Upper lobe of right lung (tissue), 1 donor: ENCODE measurements at places on chromosomes 3 and 15. TPM values are rescaled to one million over a fixed set of nuclear protein-coding genes. Genes with fewer than 3 reads are reported as not detected.

DNA sequence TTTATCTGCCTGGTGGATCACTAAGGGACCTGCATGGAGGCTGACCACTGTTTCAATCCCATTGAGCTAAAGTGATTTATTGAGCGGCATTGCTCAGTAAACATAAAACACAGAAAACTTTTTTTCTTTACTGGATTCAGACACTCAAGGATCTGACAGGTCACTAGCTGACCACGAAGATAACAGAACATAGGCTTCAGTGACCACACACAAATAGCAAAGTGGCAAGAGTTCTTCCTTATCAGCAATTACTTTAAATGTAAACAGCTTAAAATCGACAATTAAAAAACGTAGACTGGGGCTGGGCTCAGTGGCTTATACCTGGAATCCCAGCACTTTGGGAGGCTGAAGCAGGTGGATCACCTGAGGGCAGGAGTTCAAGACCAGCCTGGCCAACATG lies 48.7 kb downstream of the STAG1 start:
- no peak overlapping the region for H3K4me3 ChIP-seq
- H3K4me1 ChIP-seq = no peaks in the 10 kb centered on the region
- no peak overlapping the region for H3K27ac ChIP-seq
- DNase-seq = no peak
- no peaks in the 10 kb centered on the region for H3K27me3 ChIP-seq
- H3K36me3 ChIP-seq = no peaks in the 10 kb centered on the region

GRCh38 chr15:85010071-85010385 lies 28.4 kb downstream of the PDE8A start:
- peak overlapping the region; percentile 67 for H3K27ac ChIP-seq
- no peak overlapping the region for H3K4me3 ChIP-seq
- peaks cover 48% of the 10 kb centered on the region for H3K4me1 ChIP-seq
- no peak for DNase-seq

DNA sequence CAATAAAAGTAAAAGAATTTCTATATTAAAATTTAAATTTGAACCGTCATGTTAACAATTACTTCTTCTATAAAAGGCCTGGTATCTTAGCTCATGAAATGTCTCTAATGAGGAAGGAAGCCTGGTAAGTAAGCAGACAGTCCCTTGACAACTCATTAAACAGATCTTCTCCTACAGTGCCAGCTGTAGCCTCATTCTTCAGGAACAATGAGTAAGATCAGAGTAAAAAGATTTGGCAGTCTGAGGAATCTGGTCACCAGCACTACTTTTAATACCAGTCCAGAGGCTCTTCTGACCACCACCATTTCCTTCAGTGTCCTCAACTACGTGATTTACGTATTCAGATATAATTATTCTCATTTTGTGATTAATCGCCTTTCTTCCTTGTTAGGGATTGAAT lies 955.0 kb upstream of the ALCAM start:
- no peak overlapping the region for H3K27ac ChIP-seq
- H3K4me1 ChIP-seq = no peaks in the 10 kb centered on the region
- no peaks in the 10 kb centered on the region for H3K36me3 ChIP-seq
- no peaks in the 10 kb centered on the region for H3K27me3 ChIP-seq
- DNase-seq = no peak
- no peak overlapping the region for H3K4me3 ChIP-seq

- peak overlapping the region; percentile 73 for H3K27ac ChIP-seq
- DNase-seq = no peak
- H3K27me3 ChIP-seq = no peaks in the 10 kb centered on the region
- H3K4me3 ChIP-seq = peak overlapping the region; percentile 18
- H3K4me1 ChIP-seq = peaks cover 21% of the 10 kb centered on the region
Measured at GRCh38 chr3:149507491-149508324, 33.2 kb downstream of the TM4SF4 start.

GRCh38 chr15:49168016-49168415 lies 2.0 kb upstream of the GALK2 start:
- no peak for DNase-seq
- H3K4me1 ChIP-seq = peaks cover 10% of the 10 kb centered on the region
- H3K4me3 ChIP-seq = no peak overlapping the region
- H3K27ac ChIP-seq = no peak overlapping the region

GRCh38 chr15:63181648-63182047 lies 7.8 kb upstream of the RAB8B start:
- H3K27ac ChIP-seq = no peak overlapping the region
- H3K4me3 ChIP-seq = no peak overlapping the region
- no peaks in the 10 kb centered on the region for H3K27me3 ChIP-seq

GRCh38 chr3:138455801-138456716 lies 21.6 kb downstream of the ESYT3 start:
- H3K4me1 ChIP-seq = no peaks in the 10 kb centered on the region
- H3K36me3 ChIP-seq = no peaks in the 10 kb centered on the region
- peak; percentile 40 for DNase-seq
- no peak overlapping the region for H3K27ac ChIP-seq

GRCh38 chr15:62165104-62165792 lies at the start of gene C2CD4B:
TSS of gene C2CD4B (minus strand) at chr15:62165285. CDS start at chr15:62164984, 301 bp downstream.
- peak within 1 kb of the TSS; percentile 51 for H3K4me3 ChIP-seq
- peak within 1 kb of the TSS; percentile 58 for H3K27ac ChIP-seq
- peak; percentile 78 for DNase-seq

DNA sequence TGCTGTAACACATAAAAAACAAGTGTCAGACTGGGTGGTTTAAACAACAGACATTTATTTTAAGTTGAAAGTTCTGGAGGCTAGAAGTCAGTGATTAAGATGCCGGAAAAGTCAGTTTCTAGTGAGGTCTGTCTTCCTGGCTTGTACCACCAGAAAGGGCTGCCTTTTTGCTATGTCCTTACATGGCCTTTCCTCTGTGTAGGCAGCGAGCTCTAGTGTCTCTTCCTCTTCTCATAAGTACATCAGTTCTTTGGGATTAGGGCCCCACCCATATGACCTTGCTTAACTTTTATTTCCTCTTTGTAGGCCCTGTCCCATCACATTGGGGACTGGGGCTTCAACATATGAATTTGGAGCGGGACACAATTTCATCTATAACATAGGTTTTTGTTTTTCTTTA lies 128.0 kb downstream of the BBX start:
- DNase-seq = no peak
- peaks cover 9% of the 10 kb centered on the region for H3K4me1 ChIP-seq
- no peak overlapping the region for H3K27ac ChIP-seq
- H3K27me3 ChIP-seq = no peaks in the 10 kb centered on the region
- no peak overlapping the region for H3K4me3 ChIP-seq
- no peaks in the 10 kb centered on the region for H3K36me3 ChIP-seq

GRCh38 chr3:101011136-101011535 lies 17.9 kb upstream of the ABI3BP start:
- no peak overlapping the region for H3K27ac ChIP-seq
- no peaks in the 10 kb centered on the region for H3K27me3 ChIP-seq
- DNase-seq = no peak
- H3K4me3 ChIP-seq = no peak overlapping the region
- H3K4me1 ChIP-seq = no peaks in the 10 kb centered on the region
- H3K36me3 ChIP-seq = no peaks in the 10 kb centered on the region

GRCh38 chr3:32913790-32914446 lies 37.5 kb upstream of the CCR4 start:
- no peaks in the 10 kb centered on the region for H3K27me3 ChIP-seq
- DNase-seq = peak; percentile 69
- H3K4me1 ChIP-seq = no peaks in the 10 kb centered on the region
- no peaks in the 10 kb centered on the region for H3K36me3 ChIP-seq
- peak overlapping the region; percentile 13 for H3K27ac ChIP-seq
- H3K4me3 ChIP-seq = no peak overlapping the region

GRCh38 chr3:53705774-53706173 lies 140.4 kb downstream of the CHDH start:
- peaks cover 17% of the 10 kb centered on the region for H3K4me1 ChIP-seq
- H3K4me3 ChIP-seq = no peak overlapping the region
- no peaks in the 10 kb centered on the region for H3K27me3 ChIP-seq
- H3K36me3 ChIP-seq = no peaks in the 10 kb centered on the region
- H3K27ac ChIP-seq = peak overlapping the region; percentile 1

DNA sequence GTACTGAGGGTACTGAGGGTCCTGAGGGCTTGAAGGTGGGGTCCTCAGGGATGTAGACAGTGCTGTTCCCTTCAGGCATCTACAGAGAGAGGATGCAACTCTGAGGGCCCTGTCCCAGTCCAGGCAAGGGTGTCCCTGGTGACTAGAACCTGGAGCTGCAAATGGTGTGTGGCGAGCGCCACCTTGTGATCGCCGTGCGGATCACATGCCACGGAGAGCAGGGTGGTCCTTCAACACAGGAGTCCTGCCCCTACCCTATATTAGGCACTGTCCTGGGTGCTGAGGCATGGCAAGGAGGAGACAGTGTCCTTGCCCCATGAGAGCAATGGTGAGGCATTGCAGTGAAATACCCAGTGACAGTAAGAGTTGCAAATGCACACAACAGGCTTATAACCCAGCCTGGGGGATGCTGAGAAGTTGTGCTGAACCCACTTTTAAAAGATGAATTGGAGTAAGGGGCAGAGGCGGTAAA lies 23.6 kb downstream of the RHCG start:
- DNase-seq = no peak
- H3K4me3 ChIP-seq = no peak overlapping the region
- no peaks in the 10 kb centered on the region for H3K4me1 ChIP-seq
- no peak overlapping the region for H3K27ac ChIP-seq

GRCh38 chr3:86056962-86057361 lies 934.0 kb downstream of the VGLL3 start:
- no peak for DNase-seq
- no peak overlapping the region for H3K27ac ChIP-seq
- no peaks in the 10 kb centered on the region for H3K36me3 ChIP-seq
- H3K27me3 ChIP-seq = no peaks in the 10 kb centered on the region
- no peaks in the 10 kb centered on the region for H3K4me1 ChIP-seq

GRCh38 chr15:40069178-40070165 lies 30.5 kb upstream of the SRP14 start:
- peaks cover 22% of the 10 kb centered on the region for H3K4me1 ChIP-seq
- H3K27ac ChIP-seq = peak overlapping the region; percentile 76
- peak; percentile 96 for DNase-seq
- H3K36me3 ChIP-seq = no peaks in the 10 kb centered on the region
- no peaks in the 10 kb centered on the region for H3K27me3 ChIP-seq

DNA sequence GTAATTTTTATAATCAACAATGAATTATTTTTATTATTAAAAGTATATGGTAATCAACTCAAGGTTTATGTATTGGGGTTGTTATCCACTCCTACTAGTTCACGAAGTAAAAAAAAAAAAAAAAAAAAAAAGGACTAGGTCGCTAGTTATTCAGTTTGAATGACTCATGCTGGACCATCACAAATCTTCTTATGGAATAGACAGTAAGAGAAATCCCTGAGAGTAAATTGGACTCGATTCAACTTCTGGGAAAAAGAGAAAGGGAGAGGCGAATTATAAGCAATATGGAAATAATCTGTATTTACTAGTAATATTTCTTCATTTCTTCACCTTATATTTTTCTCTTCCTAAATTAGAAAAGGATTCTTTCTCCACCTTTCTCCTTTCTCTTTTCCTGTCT lies 2.0 kb downstream of the MYEF2 start:
- no peak overlapping the region for H3K4me3 ChIP-seq
- no peak overlapping the region for H3K27ac ChIP-seq
- no peaks in the 10 kb centered on the region for H3K36me3 ChIP-seq
- H3K27me3 ChIP-seq = peaks cover 4% of the 10 kb centered on the region

Gene ALPK3
- total RNA-seq = 21.0 TPM

Gene KCNMB3
- 2.5 TPM for total RNA-seq

Gene GNAT1
- total RNA-seq = not detected

Gene SLC9C1
- total RNA-seq = not detected

Gene RTP3
- not detected for total RNA-seq

Gene GOLGA6L10
- 0.23 TPM for total RNA-seq

Gene SLC35G2
- total RNA-seq = 7.8 TPM
